ENCODE measurements at places on chromosomes 12 and 14. TPM values are rescaled to one million over a fixed set of nuclear protein-coding genes. Genes with fewer than 3 reads are reported as not detected.

DNA sequence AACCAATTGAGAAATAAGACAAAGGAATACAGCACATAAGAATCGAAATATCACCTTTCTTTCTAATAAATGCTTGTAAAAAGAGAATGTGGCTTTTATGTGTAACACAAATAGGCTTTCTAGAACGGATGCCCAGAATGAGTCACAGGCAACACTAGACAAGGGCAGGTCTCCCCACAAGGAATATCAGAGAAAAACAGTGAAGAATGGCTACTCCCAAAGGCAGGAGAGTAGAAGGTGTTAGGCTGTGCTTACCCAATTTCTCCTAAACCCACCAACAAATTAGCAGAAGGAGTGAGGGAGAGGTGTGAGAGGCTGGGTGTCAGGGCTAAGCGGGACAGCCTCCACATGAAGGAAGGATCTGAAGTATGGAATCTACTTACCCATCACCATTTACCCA, 55.2 kb downstream of the GALNT4 start:
- DNase-seq = no peak

DNA sequence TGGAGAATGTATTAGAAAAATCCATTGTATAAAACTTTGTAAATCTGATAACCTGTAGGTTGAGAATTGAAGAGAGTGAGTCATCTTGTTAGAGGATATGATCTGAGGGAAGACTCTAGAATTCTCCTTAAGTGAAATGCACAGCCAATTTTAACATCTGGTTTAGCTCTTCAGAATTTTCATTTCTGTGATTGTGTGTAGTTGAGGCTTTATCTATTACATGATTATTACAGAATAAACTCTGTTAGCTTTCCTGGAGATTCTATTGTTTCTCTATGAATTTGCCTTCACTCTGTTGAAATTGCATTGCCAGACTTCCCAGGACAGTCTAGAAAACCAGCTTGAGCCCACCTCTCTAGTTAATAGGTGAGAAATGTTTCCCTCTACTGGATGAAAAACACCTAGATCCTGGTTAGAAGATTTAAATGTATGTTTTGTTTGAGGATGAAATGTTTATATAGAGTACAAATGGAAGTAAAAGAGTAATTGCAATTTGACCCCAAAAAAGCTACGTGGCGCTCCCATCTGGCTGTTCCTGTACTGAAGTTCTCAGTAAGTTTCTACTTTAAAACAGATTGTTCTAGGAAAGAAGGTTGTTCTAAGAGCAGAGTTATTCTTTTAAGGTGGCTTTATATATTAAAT, 2.9 kb downstream of the NUDT4 start:
- DNase-seq = no peak

The OR6C2 gene
- not detected for total RNA-seq

The KRT77 gene
- 0.57 TPM for total RNA-seq
